ENCODE measurements at places on chromosomes 7 and 10.

GRCh38 chr7:80379034-80379982 lies 132.6 kb downstream of the GNAT3 start:
- no peak for DNase-seq

DNA sequence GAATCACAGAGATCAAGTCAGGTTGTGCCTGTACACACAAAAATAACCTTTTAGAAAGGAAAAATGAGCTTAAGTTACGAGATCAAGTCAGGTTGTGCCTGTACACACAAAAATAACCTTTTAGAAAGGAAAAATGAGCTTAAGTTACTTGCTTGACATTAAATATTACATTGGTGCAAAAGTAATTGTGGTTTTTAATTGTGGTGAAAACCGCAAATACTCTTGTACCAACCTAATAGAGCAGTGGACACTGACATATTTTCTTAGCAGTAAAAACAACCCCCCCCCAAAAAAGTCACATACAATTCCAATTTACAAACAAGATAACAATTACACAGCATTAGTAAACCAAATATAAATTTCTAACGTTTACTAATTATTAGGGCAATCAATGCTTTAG lies 595.6 kb downstream of the GRM8 start:
- no peak for DNase-seq

GRCh38 chr10:77244286-77244685 lies 393.3 kb downstream of the KCNMA1 start:
- no peak for DNase-seq

DNA sequence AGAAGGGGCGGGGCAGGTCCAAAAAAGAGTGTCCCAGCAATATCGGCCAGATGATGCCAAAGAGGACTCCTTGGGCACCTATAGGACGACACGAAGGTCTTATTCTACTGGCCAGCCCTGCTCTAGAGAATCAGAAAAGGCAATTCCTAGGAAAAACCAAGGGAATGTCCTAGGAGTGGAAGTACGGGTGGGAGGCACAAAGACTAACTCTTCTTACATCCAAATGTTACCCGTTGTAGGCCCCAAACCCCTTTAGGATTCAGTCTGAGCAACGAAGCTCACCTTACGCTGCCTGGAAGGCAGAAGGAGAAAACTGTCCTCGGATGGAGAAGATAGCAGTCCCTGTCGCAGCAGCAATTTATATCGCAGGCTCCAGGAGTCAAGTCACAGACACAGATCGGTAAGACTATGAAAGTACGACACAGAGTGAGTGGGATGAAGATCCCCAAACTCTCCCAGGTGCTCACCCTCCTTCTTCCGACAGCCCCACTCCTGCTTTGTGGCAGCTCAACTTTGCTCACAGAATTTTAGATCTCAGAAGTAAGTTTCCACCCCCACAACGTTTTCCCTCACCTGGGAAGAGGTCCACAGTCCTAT lies 558 bp downstream of the TCTN3 start:
- DNase-seq = no peak

DNA sequence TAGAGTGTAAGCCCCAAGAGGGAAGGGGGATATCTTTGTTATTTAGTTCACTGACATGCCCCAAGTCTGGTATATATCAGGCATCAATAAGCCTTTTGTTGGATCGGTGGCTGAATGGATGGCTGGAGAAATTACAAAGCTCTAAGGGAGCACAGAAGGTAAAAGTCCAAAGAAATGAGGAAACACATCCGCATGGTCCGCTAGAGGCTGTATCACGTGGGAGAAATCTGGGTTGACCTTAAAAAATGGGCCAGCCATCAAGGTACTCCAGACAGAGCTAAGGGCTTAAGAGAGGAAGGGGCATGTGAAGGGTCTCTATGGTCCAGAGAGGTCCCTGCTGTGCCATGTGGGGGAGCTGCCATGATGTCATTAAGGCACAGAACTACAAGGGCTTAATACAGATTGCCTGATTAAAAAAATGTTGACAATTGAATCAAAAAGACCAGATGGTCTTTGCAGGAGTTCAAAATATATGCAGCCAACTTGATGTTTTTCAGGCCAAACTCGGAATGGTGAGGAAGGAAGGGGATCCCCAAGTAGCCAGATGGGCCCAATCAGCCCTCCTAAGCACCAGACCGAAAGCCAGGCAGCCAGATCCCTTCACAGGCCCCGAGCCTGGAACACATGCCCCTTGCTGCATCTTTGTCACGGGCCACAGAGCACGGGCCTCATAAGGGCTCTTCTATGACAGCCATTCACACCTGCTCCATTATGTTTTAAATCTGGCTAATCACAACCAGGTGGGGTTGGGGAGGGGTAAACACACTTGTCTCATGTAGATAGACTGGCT lies 31.9 kb downstream of the SCRN1 start:
- no peak for DNase-seq

GRCh38 chr7:18356191-18356645 lies 139.3 kb upstream of the HDAC9 start:
- no peak for DNase-seq

DNA sequence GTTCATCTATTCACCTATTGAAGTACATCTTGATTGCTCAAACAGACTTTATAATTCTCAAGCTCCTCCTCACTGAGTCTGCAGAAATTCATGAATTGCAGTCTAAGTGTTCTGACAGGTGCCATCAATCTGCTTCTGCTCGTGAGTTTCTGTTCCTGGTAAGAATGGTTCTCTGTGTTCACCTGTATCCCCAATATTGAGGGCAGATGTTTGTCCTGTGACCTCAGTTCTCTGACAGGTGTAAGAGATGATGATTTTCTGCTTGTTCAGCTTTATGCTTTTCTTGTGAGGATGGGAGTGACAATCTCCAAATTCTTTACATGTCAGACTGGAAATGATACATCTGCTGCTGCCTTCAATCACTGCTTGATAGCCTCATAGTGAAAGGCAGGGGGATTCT lies 736.9 kb upstream of the COBL start:
- no peak for DNase-seq

DNA sequence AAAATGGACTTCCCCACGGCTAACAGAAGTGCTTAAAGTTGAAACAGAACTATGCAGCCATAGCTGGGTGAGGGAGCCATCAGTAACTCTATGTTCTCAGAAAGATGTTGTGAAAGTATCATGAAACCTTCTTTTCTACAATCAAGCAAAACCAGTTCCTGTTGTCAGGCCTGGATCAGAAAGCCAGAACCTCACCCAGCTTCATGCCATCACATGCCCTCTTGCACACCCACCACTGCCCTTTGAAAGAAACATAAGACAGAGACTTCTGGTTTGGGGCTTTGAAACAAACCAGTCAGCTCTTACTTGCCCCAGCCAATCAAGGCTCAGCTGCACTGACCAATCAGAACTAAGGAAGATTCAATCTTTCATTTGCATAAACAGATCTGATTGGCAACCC lies 230.8 kb upstream of the FERD3L start:
- no peak for DNase-seq

DNA sequence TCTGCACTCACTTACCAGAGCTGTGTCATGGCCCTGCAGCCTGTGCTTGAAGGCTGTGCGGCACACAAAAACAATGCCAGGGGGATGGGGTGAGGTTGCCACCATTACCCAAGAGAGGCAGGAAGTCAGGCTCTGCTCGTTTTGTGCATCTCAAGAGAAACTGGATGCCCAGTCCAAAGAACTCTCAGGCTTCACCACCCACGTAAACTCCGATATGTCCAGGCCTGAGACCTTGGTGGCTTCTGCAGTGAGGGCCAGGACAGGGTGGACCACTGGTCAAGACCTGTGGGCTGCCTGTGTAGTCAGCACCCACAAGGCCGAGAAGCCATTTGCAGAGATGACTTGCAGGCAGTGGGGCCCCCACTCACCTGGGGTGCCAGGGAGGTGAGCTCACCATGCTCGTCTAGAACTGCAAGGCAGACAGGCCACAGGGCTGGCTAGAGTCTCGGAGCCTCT lies 54.7 kb upstream of the EBF3 start:
- DNase-seq = no peak

- no peak for DNase-seq
Observed at GRCh38 chr7:134532180-134532953, 5.0 kb downstream of the AKR1B10 start.

DNA sequence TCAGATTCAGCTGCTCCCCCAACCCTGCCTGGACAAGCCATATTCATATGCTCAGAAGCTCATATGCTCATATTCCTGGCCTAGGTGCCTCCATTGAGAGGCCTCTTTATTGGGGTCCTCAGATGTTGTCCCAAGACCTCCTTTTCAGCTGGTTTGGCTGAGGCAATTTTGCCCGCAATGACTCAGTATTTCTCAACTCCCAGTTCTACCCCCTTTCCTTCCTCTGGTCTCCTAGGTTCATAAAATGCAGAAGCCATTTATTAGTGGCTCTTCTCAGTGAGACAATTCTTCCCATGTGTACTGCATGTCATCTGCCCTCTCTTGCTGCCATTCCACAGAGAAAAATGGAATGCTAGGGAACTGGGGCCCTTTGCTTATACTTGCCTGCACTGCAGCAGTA lies 110.7 kb downstream of the INHBA start:
- DNase-seq = no peak

- DNase-seq = no peak
Observed at GRCh38 chr7:47244692-47245091, 337.2 kb downstream of the TNS3 start.

DNA sequence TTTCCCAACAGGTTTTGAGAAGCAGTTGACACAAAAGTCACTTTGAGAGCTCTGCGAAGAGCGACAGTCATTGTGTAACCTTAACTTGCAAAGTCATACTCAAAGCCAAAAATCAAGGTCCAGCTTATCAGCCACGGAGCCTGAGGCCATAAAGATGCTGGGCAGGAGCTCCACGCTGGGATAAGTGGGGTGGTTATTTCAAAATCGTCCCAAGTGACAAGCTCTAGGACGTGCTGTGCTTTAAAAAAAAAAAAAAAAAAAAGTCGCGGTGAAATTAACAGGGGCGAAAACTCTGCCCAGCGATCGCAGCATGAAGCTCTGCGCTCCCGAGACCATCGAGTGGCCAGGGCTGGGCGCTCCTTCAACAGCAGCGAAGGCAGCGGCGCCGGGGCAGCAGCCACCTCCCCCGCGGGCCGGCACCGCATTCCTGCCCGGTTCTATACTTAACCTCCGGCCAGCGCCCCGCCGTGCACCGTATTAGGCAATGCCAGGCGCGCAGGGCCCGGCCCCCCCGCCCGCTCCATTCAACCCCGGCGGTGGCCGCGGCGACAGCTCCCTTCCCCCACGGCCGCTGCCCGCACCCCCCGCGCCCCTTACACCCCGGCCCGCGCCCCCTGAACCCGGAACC lies 657 bp downstream of the HACD1 start:
- DNase-seq = no peak

- no peak for DNase-seq
Observed at GRCh38 chr7:102122026-102122425, 164.6 kb upstream of the SH2B2 start.

DNA sequence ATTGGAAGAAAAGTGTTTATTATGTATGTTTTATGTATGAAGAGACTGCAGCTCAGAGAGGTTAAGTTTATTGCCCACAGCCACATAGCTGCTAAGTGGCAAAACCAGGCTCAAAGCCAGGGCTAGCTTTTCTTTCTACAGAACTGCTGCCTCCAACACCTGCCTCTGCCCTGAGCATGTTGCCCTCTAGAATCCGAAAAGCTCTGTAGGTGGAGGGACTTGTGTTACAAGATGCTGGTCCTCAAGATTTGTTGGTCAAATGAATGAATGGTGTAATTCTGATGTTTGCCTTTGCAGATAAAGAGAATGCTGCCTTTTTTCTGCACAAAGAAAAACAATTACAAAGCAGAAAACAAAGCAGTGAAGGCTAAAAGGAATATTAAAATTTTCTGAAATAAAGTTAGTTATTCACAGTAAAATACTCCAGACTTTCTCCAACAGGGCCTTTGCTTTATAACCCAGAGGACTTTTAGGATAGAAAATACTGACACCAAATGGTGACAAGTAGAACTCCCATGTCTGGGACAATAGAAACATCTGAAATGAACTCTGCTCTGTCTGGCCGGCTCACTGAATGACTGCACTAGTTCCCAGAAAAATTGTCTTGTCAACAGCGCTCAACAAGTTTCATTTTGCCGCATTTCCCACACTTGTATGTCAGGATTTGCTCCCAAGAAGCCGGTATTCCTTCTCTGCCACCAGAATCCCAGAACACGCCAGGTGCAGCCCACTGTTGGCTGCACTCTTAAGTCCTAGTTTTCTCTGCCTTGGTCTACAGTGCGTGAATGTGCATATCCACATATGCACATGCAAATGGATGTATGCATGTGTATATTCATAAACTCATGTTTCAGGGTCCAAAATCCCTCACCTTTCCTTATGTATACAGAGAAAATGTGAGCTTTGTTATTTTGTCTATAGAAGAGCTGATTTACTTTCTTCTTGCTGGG lies 11.0 kb upstream of the DNTT start:
- DNase-seq = no peak

DNA sequence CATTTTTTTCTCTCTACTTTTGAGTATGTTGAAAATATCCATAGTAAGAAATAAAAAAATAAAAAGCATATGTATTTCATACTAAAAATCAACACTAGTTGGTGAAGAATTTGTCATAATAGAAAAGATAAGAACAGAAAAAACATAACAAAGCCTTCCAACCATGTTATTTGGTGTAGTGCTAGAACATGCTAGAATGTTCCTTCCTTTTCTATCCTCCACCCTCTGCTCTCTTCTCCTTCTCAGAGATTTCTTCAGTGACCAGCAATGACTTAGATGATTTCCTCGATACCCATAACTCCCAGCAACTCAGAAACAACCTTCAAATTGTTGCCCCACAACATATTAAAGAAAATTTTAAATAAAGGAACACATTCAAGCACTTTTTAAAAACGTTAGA lies 2.6 kb downstream of the ZC3HAV1 start:
- no peak for DNase-seq

DNA sequence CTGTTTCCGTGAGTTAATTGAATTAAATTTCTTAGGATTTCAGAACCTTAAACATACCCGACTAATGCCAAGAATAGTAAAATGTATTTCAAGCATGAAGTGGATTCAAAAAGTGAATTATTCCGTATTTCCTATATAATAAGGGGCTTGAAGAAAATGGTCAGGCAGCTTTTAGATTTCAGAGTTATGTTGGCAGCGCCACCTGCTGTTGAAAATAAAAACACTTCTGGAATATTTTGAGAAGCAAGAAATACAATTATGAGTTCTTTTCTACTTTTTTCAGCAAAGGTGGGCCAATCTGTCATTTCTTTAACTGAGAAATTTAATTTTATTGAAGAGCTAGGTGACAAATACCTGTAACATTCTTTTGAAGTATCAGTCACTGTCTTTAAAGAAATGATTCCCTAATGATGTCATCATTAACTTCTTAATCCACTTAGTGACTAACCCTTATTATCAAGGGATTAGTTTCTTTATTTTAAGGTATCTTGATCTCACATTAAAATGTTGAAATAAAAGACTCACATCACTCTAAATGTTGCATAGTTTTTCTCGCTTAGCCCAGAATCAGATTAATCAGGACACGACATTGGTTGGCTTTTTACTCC lies 36.6 kb upstream of the AGR3 start:
- no peak for DNase-seq
